Heart right ventricle (tissue), 16 donors: ENCODE measurements at places on chromosomes 6 and 20. TPM values are rescaled to one million over a fixed set of nuclear protein-coding genes. Genes with fewer than 3 reads are reported as not detected.

- no peak for DNase-seq
Observed at GRCh38 chr6:57207141-57207540, 15.0 kb downstream of the RAB23 start.

- no peak for DNase-seq
Observed at GRCh38 chr6:33721508-33721907, 10.0 kb upstream of the UQCC2 start.

Gene ADGB
- not detected for polyA plus RNA-seq

- DNase-seq: no peak
Observed at GRCh38 chr6:44699082-44699481, 311.6 kb downstream of the CDC5L start.

DNA sequence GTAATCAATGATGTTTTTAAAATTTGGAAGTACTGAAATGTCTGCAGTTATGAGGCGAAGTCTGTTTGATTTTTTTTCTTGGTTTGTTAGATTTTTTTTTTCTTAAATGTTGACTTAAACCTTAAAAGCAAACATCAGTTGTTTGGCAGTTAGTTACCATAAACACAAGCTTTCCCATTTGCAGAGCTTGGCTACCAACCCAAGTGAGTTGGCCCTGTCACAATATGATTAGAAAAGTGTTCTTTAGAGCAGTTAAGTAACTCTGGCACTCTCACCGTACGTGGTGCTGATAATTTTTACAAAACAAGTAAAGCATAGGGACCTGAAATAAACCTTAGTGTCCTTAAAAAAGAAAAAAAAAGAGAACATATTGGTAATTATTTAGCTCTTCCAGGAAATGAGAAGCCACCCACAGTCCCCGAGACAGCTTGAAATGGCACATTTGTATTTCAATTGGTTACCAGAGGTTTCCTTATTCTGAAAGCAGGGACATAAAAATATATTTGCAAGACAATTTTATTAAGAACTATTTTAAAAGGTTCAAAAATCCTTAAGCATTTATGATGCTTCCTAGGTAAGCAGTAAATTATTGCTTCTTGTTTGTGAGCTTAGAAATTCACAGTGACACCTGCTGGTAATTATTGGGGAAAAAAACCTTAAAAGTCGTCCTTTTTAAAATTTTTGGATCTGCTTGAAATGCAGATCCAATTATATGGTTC lies 3.9 kb downstream of the HEY2 start:
- DNase-seq: no peak

Gene MAP1LC3A
- polyA plus RNA-seq: 133 TPM

Gene CAP2
- polyA plus RNA-seq: 57.4 TPM

GRCh38 chr6:84227044-84227433 lies 404 bp downstream of the CEP162 start:
- no peak for DNase-seq

DNA sequence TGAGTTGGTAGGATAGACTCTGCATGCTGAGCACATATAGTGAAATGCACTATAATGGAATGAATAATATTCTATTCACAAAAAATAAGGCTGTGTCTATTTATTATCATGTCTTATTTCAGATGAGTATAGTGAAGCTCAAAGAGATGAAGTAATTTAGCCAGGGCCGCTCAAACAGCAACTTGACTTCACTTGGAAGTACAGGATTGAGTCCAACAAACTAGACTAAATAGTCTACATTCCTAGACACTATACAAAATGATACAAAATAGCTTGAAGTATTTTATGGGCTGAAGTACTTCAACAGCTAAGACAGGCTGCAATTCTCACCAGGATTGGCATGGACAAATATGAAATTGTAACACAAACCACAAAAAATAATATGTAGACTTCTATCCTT lies 144.5 kb upstream of the DST start:
- DNase-seq: no peak

Gene PLCB4
- polyA plus RNA-seq: 3.6 TPM

DNA sequence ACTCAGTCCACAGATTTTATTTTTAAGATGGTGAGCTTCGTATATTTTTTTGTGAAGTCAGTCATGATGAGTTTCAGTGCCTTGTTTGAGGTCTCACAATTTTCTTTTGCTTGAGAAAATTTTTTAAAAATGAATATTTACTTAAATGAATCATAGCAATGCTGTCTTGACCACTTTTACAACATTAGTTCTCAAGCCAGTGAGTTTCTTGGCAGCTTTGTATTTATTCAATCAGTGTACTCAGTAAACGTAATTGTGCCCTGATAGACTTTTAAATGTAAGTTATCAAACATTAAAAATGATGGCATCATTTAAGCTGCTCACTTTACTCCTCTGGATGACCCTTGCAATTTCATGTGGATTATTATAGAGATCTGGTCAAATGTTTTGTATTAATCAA lies 261.4 kb downstream of the KHDC1L start:
- no peak for DNase-seq
